Retinal pigment epithelial cell (primary cell): ENCODE measurements at places on chromosomes 7 and 10.
A peak's percentile ranks its signal among the peaks of the same experiment; 100 is the strongest.

DNA sequence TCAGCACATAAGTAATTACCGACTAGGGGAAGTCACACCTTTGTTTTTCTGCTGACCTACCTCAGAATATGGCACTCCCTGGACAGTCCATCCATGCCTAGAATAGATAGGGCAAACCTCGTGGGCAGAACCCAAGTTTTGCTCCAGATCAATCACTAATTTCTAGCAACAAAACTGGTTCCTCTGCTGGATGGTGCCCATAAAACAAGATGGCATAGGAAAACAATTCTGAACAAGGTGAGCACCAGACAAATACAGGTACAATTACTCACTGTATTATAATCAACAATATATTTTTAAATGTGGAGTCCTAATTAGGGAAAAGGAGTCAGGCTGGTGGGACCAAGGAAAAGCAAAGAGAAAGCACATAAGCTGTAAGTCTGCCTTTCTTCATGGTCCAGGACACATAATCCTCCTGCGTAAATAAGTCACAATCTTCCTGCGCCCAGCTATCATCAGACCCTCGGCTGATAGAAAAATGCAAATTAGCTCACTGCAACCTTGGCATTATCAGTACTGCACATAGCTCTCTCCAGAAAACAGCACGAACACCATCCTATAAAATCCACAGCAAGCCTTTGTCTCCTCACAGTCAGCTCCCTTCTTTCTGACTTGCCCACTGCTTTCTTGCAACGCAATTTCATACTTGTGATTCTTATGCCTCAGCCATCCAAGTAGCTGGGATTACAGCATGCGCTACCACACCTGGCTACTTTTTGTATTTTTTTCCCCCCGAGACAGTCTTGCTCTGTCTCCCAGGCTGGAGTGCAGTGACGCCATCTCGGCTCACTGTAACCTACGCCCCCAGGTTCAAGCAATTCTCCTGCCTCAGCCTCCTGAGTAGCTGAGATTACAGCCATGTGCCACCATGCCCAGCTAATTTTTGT lies 15.1 kb downstream of the URGCP start:
- DNase-seq, result no peak

- no peak for DNase-seq
These were observed 69.4 kb downstream of the CAMK1D start for GRCh38 chr10:12418725-12419261.

GRCh38 chr10:123808906-123809305 lies 82.7 kb downstream of the CPXM2 start:
- DNase-seq, result no peak

GRCh38 chr7:39720586-39720985 lies 97.2 kb downstream of the RALA start:
- no peak for DNase-seq

DNA sequence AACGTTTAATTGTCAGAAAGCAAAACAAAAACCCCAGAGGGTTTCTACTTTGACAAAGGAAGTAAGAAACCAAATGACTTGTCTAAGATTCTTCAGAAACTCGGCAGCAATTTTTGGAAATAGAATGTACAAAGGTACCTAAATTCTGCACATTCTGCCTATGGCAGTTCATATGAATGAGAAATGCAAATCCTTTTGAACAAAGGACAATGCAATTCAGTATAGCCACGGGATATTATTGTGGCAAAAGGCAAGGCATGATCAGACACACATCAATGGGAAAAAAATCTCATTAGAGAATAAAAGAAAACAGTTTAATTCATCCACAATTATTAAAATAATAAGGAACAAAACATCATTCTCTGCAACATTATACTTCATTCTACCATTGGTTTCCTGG lies 93.4 kb downstream of the SEMA3C start:
- no peak for DNase-seq

- no peak for DNase-seq
These were observed 35.0 kb downstream of the VIPR2 start for GRCh38 chr7:159109653-159110035.

DNA sequence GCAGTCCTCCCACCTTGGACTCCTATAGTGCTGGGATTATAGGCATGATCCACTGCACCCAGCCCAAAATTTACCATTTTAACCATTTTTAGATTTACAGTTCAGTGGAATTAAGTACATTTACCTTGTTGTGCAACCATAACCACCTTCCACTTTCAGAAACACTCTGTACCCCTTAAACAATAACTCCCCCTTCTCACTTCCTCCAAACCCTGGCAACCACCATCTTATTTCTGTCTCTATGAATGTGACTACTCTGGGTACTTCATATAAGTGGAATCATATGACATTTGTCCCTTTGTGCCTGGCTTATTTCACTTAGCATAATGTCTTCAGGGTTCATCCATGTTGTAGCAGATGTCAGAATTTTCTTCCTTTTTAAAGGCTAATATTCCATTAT lies 33.6 kb downstream of the SUFU start:
- no peak for DNase-seq

DNA sequence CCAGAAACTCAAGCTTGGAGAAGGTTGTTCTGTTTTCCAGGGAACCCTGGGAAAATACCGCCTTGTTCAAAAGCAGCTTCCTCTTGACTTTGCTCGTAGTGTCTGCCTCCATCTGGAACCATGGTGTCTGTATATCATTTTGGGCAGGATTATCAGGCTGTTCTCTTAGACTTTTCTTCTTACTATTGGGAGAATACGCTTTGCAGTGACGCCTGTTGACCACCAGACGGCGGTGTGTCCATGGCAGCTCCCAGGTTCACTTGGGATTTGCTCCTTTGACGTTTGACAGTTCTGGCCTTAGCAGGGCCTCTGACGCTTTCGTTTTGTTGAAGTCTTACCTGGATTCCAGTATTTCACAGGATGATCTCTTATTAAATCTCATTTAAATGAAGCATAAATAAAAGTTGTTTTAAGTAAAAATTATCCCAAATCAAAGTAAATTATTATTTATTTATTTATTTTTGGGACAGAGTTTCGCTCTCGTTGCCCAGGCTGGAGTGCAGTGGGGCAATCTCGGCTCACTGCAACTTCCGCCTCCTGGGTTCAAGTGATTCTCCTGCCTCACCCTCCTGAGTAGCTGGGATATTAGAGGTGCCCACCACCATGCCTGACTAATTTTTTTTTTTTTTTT lies 41.8 kb upstream of the GJD4 start:
- peak; percentile 30 for DNase-seq

DNA sequence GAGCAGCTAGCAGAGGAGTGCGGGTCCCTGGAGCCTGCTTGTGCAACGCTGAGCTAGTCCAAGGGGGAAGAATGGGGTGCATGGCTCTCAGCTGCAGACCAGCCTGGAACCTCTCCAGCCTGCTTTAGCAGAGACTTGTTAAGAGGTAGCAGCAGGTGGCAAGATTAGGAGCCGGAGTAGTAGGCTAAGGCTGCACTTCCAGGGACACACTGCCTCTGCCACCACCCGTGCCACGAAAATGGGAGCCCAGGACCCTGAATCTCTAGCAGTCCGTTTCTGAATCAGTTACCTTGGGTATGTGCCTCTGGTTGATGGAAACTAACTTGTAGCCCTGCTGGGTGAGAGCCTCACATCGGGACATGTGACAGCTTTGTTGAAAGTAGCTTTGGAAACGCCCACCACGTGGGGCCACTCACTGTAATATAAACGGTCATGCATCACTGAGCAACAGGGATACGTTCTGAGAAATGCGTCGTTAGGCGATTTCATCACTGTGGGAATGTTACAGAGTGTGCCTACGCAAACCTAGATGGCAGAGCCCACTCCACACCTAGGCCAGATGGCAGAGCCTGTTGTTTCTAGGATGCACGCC lies 25.9 kb downstream of the HTRA1 start:
- DNase-seq, result peak; percentile 75

- DNase-seq, result no peak
These were observed 353.9 kb upstream of the MEOX2 start for GRCh38 chr7:16040346-16040745.

- no peak for DNase-seq
These were observed 472 bp upstream of the ADAM22 start for GRCh38 chr7:87933605-87933952.

- no peak for DNase-seq
These were observed 45.7 kb upstream of the NXPH1 start for GRCh38 chr7:8387551-8388256.

DNA sequence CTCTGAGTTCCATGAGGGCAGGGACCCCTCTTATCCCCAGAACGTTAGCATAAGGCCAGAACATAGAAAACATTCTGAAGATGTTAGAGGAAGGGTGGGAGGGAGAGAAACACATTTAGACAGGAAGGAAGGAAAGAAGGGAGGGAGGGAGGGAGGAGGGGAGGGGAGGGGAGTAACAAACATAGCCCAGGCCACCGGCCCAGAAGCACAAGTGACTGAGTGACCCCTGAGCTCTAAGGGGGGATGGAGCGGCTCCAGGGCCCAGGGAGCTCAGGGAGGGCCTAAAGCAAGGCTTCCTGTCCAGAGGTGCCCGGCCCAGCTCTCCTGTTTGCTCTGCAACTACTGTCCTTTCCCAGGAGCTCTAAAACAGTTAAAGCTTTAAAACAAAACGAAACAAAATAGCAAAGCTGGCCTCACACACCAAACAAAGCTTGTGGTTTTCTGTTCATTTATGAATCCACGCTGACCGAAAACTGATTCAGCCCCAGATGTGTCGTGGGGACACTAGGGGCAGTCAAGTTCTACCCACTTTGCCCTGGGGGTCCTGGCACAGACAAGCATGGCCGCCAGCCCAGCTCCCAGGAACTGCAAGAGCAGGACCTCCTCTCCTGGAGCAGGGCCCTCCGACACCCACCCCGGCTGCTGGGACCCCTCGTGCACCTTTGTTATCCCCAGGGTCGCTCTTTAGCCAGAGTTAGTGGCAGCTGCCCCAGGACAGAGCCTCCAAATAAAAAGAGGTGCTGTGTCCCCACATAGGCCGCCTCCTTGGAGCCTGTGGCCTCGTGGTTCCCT lies 496.2 kb upstream of the FOXK1 start:
- no peak for DNase-seq

GRCh38 chr7:117338020-117338419 lies 15.2 kb upstream of the WNT2 start:
- no peak for DNase-seq

DNA sequence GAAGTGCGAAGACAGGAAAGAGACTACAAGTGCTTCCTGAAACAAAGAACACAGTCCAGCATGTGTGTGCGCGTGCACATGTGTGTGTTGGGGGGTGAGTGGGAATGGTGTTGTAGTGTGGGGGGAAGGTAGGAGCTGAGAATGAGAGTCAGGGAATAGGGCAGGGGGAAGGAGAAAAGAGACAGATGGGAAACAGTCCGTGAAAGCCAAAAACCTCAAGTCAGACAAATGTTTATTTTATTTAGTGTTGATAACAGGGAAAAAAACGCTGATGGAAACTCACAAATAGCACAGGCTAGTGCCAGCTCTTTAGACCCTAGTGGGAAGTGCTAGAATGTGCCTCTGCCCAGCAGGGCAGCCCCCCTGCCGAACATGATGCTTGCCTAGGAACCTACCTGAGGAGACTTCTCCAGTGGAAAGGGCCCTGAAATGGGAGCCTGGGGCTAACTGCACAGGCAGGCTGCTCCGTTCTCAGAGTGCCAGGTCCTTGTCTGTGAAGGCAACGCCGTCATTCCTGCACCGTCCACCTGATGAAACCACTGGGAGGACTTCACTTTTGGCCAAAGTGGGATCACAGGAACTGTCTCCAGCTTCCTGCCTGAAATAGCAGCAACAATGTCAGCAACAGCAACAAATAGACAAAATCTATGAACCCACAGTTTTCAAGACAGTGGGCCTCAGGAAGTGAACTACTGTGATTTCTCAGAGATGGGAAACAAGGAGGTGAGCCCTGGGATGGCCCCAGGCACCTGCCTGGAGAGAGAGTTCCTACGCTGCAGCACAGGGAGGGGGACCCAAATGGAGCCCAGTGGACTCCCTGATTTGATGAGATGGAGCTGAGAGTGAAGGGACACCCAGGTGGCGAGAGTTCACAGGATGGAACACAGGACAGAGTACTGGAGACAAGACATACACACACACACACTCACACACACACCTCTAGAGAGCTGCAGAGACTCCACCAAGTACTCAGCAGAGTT lies 379.7 kb downstream of the RPS24 start:
- DNase-seq, result no peak

DNA sequence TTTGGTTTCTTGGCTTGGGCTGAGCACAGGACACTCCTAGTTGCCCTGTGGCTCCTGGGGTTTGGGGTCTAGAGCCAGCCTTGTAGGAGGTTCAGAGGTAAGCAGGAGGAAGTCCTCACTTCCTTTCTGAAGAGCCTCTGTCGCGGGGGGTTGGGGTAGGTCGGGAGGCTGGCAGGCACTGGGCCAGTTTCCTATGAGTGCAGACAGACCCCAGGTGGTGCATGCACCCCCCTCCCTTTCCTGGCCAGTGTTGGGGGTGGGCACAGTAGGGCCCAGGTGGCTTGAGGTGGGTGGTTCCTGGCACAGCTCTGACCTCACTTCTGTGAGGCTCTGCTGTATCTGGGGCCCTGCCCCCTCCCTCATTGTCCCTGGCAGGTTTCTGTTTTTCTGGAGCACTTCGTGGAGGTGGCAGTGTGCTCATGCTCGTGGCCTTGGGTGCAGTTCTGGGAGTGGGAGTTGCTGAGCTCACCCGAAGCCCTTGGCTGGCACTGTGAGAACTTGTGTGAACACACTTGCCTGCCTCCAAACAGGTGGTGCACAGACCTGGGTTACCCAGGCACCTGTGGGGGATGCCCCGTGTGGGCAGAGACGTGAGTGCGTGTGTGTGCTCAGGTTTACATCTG lies 1.8 kb downstream of the PALD1 start:
- DNase-seq, result no peak

DNA sequence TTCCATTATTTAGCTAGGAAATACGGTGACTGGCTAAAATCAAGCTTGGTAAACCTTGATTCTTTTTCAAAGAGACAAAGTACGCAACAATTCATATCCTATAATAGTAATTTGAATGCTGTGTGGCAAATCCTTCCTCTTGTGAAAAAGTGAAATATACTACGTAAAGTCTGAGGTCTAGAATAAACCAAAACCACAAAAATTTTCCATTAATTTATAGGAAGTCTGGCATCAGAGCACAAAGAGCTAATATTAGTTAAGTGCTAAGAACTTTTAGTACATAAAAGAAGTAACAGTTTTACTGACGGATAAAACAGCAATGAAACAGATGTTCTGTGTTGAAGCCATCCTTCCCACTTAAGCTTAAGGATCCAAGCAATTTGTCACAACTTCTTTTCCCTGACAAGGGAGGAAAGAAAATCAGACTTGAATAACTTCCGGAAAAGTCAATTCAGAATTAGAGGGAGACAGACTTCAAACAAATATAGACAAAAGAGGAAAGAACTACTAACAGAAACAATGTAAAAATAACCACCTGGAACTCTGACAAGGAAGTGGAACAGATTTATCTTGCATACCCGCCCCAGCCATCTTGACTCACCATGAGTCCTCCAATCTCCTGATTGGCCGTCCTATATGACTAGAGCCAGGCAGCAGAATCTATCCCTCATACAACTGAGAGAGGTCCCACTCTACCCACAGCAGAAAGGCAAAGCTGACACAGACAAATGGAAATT lies 34.6 kb downstream of the RHEB start:
- DNase-seq, result no peak
